ENCODE measurements at places on chromosomes 1 and 21.

DNA sequence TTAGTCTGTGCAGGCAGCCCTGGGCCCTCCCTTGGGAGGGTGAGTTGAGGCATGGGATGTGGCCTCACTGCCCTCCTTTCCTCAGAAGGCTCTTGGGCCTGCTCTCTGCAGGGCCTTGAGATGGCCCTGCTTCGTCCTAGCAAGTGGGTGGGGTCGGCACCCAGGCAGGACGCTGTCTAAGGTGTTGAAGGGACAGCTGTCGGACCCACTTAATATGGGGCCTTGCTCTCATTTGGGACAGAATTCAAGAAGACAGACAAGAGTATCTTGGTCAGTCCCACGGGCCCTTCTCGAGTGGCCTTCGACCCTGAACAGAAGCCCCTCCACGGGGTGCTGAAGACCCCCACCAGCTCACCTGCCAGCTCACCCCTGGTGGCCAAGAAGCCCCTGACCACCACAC lies 26.0 kb upstream of the PDXK start:
- DNase-seq = no peak

GRCh38 chr1:175116210-175116798 lies 48.7 kb downstream of the TNN start:
- DNase-seq = no peak

GRCh38 chr1:54267815-54268761 lies 68.1 kb downstream of the MRPL37 start:
- DNase-seq = no peak

DNA sequence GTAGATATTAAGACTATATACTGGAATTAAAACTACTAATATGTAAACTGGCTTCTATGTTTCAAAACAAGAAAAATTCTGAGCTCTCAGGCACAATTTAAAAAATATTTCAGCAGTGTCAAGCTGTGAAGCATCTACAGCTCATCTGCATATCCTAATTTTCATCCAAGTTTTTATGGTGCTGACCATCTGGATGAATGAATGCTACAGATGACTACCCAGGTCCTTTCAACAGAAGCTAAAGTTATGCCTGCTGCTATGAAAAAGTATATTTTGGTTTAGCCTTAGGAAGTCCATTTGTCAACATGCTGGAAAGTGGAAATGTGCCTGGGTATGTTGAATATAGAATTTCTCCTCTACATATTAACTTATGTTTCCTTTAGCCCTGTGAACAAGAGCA lies 206.9 kb downstream of the NEGR1 start:
- no peak for DNase-seq

GRCh38 chr1:169180174-169180573 lies 73.7 kb downstream of the ATP1B1 start:
- DNase-seq = no peak

GRCh38 chr21:15192243-15192642 lies 127.4 kb upstream of the NRIP1 start:
- no peak for DNase-seq

- DNase-seq = no peak
Observed at GRCh38 chr1:233025567-233025966, 75.2 kb downstream of the NTPCR start.

Measured in NCI-H345 (cell line).